ENCODE measurements at places on chromosomes 1 and 21. TPM values are rescaled to one million over a fixed set of nuclear protein-coding genes. Genes with fewer than 3 reads are reported as not detected.

DNA sequence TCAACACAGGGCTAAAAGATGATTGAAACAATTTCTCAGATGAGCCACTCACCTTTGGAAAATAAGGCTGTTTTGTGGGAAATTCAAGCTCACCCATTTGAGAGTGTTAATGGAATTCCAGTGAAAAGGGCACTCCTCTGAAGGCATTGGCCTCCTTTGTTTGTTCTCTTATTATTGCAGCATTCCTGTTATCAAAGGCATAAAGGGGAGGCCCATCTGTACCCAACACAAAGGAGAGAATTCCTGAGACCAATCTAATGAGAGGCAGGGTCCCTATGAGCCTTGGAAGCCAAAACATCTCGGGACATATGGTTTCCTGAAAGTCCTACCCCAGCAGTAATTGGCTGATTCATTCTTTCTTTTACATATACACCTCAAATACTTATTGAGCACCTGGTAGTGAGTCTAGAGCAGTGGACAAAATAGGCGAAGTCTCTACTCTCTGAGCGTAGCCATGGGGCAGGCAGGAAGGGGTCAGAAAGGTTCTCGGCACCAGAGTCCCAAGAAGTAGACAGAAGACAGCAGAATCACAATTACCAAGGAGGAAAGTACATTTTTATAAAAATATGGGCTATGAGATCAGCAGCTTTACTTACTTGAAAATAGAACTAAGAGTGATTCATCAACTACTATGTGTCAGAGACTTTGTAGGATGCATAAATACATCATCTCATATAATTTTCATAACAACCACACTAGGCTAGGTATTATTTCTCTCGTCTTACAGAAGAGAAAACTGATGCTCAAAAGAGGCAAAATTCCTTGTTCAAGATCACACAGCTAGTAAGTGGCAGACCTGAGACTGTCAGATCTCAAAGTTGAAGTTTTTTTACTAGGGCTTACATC, 218.7 kb downstream of the DAB1 start:
- DNase-seq: no peak

- no peak for DNase-seq
Measured at GRCh38 chr1:91651243-91651642, 150.6 kb downstream of the CDC7 start.

DNA sequence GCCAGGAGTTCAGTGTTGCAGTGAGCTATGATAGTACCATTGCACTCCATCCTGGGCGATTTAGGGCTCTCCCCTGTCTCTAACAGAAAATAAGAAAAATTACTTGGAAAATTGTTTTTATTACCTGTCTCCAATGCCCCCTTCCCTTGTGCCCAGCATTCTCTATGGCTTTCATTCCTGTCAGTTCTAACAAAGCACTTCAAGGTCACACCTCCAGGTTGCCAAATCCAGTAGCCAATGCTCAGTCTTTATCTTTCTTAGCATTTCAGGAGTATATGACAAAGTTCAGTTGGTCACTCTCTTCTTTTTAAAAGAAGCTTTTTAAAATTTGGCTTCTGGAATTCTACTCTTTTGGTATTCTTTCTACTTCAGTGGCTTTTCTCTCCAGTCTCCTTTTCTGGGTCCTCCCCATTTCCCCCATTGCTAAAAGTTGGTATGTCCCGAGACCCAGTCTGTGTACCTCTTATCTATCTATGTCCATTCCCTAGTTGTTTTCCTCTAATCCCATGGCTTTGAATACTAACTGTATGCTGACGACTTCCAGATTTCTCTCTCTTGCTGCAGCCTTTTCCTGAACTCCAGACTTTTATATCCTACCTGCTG, 69.9 kb downstream of the LAMC1 start:
- no peak for DNase-seq

GRCh38 chr1:82775406-82776000, 974.8 kb downstream of the ADGRL2 start:
- DNase-seq: peak; percentile 61

- DNase-seq: no peak
Measured at GRCh38 chr1:112006416-112007025, 17.1 kb upstream of the KCND3 start.

- DNase-seq: no peak
Measured at GRCh38 chr1:78070758-78071157, 25.0 kb downstream of the GIPC2 start.

DNA sequence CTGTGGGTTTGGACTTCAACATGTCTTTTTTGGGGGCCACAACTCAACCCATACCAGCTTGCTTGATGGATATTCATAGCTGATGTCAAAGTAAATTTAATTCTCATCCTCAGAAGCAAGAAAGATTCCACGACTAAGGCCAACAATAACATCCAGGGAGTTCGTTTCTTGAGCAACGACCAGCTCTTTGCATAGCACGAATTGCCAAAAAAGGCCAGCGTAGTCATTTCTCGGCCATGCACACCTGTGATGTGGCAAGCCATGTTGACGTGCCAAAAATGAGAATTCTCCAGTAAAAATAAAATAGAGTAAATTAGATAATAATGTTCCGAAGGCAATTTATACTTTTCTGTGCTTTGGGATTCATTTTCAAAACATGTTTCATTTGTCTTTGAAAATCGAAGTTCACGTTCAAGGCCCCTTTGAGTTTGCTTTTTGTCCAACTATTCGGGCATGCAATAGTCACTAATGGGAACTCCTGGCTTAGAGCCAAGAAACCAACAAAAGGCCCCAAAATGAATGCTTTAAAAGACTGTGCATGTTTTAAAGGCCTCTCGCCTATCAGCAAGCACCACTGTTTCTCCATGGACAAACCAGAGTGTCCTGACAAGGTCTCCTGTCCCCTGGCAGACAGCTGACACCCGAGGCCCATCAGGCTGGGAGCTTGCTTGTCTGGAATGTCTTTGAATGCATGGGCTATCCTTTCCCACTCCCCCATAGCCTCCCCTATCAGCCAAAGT, 14.4 kb upstream of the IGSF5 start:
- DNase-seq: no peak

DNA sequence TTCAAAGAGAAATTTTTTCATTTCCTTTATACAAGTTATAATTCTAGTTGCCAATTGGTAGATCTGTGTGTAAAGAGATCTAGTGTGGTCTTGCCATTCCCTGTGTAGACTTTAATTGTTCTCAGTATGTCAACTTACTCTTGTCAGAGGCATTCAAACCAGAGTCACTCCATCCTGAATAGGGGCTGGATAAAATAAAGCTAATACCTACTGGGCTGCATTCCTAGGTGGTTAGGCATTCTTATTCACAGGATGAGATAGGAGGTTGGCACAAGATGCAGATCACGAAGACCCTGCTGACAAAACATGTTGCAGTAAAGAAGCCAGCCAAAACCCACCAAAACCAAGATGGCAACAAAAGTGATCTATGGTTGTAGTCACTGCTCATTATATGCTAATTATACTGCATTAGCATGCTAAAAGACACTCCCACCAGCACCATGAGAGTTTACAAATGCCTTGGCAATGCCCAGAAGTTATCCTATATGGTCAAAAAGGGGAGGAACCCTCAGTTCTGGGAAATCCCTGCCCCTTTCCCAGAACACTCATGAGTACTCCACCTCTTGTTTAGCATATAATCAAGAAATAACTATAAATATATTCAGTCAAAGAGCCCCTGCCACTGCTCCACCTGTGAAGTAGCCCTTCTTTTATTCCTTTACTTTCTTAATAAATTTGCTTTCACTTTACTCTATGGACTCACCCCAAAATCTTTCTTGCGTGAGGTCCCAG, 74.0 kb upstream of the ADAMTS5 start:
- no peak for DNase-seq

DNA sequence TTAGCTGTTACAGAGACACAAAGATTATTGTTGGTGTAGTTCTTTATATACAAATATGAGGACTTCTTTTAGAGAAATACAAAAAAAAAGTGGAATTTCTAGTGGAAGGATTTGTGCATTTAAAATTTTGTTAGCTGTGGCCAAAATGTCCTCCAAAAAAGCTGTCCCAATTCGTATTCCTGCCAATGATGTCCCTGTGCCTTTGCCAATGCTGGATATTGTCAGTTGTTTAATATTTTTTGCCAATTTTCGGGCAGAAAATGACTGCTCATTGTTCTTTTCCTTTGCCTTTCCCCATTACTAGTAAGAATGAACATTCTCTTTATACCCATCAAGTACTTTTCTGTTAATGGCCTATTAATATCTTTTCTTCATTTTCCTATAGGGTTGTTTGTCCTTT, 110.0 kb upstream of the HOOK1 start:
- DNase-seq: no peak

DNA sequence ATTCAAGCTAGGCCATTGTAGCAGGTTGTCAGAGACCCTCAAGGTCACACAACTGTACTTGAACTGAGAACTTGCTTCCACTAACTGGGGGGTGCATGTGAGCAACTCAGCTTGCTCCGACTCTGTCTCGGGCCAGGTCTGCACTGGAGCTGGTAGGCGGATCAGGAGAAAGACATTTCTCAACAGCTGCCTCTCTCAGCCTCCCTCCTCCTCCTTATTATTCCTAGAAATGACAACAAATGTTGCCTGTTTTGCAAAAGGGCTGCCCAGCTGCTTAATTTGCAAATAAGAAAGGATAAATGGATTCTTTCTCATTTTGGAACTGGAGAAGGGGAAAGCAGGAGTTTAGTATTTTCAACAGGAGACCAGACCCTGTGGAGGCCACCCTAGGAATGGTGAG, 140.5 kb downstream of the RHOU start:
- DNase-seq: no peak

DNA sequence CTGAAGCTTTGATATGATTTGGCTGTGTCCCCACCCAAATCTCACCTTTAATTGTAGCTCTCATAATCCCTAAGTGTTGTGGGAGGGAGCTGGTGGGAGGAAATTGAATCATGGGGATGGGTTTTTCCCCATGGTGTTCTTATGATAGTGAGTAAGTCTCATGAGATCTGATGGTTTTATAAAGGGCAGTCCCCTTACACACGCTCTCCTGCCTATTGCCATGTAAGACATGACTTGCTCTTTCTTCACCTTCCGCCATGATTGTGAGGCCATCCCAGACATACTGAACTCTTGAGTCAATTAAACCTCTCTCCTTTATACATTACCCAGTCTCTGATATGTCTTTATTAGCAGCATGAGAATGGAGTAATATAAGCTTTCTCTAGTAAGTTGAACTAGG, 261.9 kb downstream of the HLX start:
- no peak for DNase-seq

GRCh38 chr1:46301808-46302640, 1.4 kb downstream of the LRRC41 start:
- peak; percentile 74 for DNase-seq

DNA sequence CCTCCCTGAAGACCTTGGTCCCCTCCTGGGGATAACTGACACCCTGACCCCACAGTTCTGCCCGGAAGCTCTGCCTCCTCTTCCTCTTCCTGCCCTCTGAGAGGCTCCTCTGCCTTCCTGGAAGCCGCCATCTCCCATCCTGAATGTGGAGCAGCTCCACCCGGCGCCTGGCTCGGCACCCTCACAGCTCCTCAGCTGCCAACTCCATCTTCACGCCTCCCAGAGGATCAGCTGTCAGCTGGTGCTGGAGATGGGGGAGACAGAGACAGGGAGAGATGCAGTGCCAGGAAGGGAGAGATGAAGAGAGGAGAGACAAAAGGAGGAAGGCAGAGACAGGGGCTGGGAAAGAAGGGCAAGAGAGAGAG, 210.4 kb upstream of the CSF3R start:
- no peak for DNase-seq

DNA sequence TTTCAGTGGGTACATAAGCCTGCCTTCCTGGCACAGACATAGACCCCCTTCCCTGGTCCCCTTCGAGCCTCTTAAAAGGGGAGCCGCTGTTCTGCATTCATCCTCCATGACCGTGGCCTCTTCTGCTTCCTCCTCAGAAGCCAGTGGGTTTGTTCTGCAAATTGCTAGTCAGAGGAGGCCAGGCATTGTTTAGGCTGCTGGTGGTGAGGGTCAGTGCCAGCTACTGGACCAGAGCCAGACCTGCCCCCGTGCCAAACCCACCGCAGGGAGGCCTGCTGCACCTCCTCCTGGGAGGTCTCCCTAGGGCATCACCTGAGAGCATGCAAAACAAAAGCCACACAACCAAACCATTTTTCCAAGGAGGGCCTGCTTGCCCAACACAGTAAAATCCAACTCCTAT, 178.4 kb downstream of the MIS18A start:
- DNase-seq: no peak

DNA sequence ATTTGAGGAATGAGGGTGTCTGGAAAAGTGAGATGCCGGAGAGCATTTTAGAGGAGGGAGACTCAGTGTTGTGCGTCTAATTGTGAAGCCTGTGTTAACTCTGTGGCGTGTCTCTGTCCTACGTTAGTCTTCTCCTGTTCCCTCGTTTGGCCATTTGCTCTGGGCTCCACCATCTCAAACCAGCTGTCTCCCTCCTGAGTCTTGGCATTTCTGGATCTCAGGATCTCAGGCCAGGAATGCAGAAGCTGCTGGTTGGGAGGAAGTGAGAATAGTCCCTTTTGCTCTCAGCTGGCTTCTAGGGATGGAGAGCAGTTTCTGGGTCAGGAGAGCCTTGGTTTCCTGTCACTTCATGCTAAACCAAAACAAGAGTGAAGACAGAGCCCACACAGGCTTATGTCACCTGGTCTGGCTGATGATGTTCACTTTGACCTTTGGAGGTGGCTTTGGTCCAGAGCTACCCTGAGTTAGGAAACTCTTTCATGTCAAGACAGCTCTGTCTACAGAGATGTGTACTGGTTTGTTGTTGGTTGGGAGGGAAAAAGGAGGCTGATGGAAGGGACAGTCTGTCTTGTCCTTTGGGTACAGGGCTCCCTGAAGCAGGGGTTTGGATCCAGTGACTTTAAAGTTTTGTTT, 859 bp downstream of the NFASC start:
- no peak for DNase-seq

- no peak for DNase-seq
Measured at GRCh38 chr1:230458509-230458908, 32.4 kb upstream of the PGBD5 start.

DNA sequence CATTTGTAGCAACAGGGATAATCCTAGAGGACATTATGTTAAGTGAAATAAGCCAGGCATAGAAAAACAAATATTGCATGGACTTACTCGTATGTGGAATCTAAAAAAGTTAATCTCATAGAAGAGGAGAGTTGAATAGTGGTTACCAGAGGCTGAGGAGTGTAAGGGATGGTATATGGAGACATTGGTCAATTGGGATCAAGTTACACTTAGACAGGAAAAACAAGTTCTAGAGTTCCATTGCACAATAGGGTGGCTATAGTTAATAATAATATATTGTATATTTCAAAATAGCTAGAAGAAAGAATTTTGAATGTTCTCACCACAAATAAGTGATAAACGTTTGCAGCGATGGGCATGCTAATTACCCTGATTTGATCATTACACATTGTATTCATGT, 354.6 kb downstream of the SEC16B start:
- no peak for DNase-seq

DNA sequence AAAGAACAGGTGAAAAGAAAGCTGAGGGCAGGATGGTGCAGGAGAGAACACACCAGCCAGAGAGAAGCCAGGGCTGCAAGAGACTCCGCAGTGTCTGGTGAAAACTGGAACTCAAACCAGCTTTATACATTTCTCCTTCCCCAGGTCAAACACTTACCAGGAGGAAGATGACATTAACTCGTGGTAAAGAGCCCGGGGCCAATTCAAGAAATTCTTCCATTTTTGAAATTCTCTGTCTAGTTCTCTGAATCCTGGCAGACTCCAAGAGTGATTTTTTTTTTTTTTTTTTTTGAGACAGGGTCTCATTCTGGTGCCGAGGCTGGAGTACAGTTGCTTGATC, 25.8 kb upstream of the SIPA1L2 start:
- no peak for DNase-seq

The AMPD1 gene
- not detected for total RNA-seq

The UMODL1 gene
- total RNA-seq: 0.09 TPM

The OR2L2 gene
- 0.23 TPM for total RNA-seq

The B3GALT5 gene
- total RNA-seq: 0.02 TPM

The KIF17 gene
- 0.18 TPM for total RNA-seq

The LMX1A gene
- not detected for total RNA-seq

The NDUFV3 gene
- 25.7 TPM for total RNA-seq

The HSD17B7 gene
- 26.2 TPM for total RNA-seq

The AZIN2 gene
- total RNA-seq: 1.2 TPM
